ENCODE measurements at places on chromosomes 11 and 22.
A peak's percentile ranks its signal among the peaks of the same experiment; 100 is the strongest.

DNA sequence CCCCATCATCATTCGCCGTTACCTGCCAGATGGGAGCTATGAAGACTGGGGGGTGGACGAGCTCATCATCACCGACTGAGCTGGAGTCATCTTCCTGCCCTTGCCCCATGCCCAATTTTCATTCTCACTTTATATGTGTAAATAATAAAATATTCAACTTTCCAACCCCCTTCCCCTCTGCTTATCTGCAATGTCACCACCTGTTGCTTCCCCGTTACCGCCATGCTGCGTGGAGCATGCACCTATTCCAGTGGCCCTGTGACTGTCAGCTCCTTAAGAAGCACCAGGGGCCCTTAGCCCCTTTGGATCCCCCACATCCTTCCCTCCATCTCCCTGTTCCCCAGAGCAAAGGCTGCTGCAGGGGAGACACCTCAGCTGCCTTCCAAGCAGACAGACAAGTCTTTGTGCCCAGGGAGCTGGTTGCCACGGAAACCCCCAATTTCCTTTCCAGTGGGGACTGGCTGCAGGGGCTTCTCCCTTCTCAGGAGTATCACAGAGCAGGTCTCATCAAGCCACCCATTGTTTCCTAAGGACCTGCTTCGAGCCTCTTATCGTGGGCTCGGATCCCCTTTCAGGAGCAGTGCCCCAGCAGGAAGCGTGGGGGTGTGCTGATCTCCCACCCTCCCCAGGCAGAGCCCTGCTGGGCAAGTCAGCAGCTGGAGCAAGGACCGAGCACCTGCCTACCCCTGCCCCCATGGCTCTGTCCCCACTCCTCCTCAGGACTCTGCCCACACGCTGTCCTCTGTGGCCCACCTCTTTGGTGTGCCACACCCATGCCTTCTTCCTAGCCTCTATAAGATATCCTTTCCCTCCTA is 14.3 kb downstream of the POLR2F start:
- no peak for DNase-seq

- DNase-seq = no peak
These were observed 271.7 kb upstream of the ANO5 start for GRCh38 chr11:21921151-21921550.

DNA sequence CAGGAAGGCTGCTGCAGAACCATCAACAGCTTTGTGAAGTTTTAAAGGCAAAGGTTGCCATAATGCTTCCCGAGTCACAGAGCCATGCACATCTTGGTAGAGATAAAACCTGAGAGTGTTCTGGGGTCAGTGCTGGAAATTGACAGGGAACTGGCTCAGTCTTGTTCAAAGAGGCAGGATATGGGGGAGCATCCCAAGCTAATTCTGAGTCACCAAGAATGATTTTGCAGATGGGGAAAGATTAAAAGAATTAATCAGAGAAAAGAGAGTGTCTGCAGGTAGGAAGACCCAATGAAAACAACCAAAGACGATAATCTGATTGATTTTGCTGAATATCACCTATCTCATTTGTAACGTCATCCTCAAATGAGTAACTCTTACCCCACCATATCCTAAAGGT is 99.9 kb upstream of the CD44 start:
- no peak for DNase-seq

DNA sequence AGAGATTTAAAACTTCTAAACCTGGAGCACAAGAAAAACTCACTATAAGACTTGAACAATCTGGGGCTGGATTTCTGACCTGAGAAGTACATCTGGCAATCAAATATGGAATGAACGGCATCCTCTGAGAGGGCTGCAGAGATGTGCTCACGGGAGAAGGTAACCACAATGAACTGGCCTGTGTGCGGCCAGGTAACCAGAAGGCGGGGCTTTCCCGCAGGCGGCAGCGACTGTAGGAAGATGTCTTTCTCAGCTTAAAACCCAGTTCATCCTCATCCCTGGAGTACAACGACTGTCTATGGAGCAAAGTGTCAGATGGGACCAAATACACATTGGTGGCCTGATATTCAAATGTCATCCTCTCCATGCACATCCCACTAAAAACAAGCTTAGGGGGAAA is 24.5 kb downstream of the MICAL3 start:
- DNase-seq = peak; percentile 40

DNA sequence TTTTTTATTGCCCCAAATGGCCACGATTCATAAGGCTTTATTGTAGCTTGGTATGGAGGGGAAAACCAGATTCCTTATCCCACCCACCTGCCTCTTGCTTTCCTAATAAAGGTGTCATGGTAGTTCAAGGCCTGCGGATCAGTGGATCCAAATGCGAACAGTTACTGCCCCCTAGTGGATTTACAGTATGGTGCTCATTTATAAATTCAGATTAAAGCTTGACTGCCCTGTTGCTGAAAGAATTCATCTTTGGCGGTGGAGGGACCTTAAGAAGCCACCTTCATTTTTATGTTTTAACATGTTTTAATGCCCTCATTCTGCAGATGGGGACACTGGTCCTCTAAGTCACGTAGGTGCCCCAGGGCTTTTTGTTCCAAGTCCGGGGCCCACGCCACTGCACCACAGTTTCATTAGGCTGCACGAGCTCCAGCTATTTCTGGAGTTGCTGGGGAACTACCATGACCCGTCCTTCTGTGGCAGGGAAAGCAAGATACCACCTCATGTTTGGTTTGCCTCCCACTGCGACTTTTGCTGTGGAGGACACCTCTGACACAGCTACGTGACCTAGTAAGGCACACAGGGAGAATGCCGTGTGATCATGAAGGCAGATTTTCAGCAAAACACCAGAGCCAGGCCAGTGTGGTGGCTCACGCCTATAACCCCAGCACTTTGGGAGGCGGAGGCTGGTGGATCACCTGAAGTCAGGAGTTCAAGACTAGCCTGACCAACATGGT is 15.6 kb upstream of the INCENP start:
- DNase-seq = peak; percentile 83

DNA sequence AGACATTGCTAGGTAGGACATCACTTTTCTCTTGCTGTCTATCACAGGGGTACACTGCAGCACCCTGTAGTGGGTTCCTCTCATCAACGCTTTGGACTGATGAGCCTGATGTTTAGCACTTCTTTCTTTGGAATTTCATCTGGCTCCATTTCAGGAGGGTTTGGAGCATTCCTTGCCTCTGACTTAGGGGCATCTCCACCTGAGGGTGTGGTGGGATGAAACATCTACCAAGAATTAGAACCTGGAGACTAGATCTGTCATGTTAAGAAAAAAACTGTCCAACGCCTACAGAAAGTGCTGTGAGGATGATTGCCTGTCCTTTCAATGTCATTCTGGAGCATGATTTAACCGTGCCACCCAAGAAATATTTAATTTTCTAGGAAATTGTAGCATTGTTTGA is 648.4 kb downstream of the ETS1 start:
- DNase-seq = no peak

Data from natural killer cell (primary cell).